ENCODE measurements at places on chromosomes 3 and 15.

DNA sequence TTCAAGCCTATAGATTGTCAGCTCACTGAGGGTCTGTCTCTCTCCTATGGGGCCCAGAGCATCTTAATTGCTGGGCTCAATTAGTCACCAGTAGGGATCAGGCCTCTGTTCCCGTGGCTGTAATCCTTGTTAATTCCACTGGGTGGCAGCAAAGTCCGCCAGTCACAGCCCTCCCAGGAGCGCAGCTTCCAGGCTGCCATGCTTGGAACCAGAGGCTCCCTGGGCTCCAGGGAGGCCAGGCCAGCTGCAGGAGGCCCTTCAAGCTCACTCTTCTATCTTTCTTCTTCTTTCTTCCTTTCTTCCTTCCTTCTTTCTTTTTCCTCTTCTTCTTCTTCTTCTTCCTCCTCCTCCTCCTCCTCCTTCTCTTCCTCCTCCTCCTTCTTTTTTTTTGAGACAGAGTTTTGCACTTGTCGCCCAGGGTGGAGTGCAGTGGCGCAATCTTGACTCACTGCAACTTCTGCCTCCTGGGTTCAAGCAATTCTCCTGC lies 14.4 kb downstream of the RNU5B-1 start:
- DNase-seq: peak; percentile 92

DNA sequence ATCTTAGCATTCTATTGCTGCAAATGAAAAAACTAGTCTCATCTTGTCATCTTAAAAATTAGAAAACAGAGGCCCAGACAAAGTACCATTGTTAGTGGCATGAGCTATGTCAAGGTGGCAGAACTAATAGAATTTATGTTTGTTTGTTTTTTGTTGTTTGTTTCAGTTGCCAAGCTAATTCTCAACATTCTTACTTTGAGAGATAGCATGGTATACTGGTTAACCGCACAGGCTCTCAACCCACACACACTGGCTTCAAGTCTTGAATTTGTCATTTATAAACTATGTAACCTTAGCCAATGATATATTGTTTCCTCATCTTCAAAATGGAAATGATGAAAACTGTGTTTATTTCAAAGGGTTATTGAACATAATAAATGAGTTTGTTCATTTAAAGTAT lies 367.6 kb upstream of the PLSCR5 start:
- peak; percentile 64 for DNase-seq

DNA sequence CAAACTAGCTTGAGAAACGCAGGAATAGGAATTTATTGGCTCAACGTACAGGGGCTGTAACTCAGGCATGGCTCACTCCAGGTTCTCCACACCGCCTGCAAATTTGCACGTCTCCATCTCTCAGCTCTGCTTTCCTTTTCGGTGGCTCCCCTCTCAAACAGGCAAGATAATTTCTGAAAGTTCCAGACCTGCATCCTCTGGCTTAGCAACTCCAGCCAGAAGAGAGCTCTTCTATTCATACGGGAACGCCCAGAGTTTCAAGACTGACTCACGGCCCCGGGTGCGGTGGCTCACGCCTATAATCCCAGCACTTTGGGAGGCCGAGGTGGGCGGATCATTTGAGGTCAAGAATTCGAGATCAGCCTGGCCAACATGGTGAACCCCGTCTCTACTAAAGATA lies 139.7 kb upstream of the BNIP2 start:
- DNase-seq: no peak

DNA sequence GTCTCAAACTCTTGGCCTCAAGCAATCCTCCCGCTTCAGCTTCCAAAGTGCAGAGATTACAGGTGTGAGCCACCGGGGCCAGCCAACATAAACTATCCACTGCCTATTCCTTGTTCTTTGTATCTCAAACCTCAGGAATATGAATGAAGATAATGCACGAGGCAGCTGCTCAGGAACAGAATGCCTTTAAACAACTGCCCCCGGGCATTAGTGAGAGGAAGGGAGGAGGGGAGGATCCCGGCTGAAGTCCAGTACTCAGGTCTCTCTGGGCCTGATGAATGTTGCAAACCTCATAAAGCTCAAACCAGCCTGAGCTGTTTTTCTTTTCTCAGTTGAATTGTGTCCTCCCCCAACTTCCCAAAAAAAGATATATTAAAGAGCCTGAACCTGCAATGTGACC lies 26.9 kb upstream of the MTMR14 start:
- no peak for DNase-seq

- DNase-seq: no peak
These were observed 4.4 kb downstream of the NAALADL2 start for GRCh38 chr3:174863488-174863887.

- no peak for DNase-seq
These were observed 56.0 kb downstream of the KLF13 start for GRCh38 chr15:31382713-31383045.

GRCh38 chr15:36608180-36608579 lies 28.8 kb downstream of the CDIN1 start:
- no peak for DNase-seq

DNA sequence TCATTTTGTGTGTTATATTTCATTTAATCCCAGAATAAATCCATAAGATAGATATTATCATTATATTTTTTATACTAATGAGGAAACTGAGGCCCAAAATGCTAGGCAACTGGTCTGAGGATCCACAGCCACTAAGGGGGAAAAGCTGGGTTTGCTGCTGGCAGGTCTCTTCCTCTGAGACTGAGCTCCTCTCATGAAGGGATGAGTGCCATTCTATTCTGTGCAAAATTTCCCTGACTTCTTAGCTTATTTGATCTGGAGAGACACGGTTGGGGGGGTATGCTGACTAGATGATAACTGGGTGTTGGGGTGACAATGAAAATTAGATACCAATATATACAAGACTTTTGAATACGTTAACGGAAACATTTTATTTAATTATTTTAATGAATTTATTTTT lies 1.9 kb downstream of the GCSAM start:
- DNase-seq: no peak

DNA sequence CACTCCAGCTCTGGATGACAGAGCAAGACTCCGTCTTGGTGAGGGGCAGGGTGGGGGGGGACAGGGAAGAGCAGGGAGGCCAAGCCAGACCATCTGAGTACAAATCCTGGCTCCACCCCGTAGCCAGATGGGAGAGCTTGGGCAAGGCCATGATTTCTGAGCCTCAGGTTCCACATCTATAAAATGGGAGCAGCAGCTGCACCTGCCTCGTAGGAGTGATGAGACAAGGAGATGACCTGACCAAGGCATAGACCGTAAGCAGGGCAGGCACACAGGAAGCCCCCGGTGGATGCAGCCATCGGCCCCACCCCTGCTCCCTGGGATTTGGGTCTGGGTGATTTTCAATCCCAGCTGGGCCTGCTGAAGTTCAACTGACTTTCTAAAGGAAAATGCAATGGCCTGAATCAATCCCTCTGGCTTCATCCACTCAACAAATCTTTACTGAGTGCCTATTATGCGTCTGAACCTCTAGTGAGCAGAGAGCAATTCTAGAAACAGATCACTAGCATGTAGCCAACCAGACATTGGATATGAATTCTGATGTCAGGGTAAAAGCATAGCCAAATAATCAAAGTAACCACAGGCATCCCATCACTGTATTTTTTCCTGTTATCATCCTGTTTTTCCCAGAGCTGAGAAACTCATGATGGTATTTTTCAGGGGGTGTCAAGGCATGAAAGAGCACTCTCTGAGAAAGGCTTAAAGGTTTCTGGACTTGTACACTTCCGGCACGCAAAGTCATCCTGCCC lies 141.2 kb downstream of the NUP210 start:
- no peak for DNase-seq

GRCh38 chr15:95620934-95621579 lies 709.4 kb upstream of the NR2F2 start:
- DNase-seq: no peak

- no peak for DNase-seq
These were observed 10.6 kb downstream of the TRH start for GRCh38 chr3:129985113-129985512.

DNA sequence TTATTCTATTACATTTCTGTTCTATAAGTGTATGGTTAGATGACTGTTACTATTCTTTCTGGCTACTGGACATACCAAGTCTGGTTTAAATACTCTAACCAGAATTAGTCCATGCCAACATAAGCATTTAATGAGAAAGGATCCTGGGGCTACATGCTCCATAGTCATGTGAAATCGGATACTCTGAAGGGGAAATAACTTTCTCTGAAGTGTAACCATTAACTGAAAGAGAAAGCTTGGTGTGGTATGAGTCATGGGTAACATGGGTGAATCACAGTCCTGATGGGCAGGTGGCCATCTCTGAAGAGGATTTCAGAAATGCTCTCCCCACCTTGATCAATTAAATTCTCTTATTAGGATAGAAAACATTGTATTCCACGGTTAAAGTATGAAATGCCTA lies 69.4 kb downstream of the FHIT start:
- no peak for DNase-seq

DNA sequence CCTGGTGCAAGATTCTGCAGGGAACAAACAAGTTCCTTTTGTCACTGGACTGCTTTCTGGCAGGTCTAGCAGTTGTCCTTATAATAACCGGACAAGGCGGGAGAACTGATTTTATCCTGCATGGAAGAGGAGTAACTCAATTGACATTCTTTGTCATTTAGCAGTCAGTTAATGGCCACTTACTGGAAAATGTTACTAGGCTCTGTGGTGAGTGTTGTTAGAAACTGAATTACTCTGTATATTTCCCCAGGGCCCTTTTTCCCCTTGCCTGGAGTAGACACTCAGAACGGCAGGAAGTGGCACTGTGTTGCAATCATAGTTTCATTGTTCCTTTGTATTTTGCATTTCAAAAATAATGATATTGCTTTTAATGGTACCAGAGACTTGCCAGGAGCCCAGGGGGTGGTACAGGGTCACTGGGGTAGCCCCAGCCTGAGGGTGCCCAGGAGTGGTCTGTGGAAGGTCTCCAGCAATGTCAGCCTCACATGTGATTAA lies 318.6 kb upstream of the LRRFIP2 start:
- DNase-seq: peak; percentile 82

GRCh38 chr3:51974277-51974962 lies 444 bp upstream of the ABHD14A start:
- no peak for DNase-seq

DNA sequence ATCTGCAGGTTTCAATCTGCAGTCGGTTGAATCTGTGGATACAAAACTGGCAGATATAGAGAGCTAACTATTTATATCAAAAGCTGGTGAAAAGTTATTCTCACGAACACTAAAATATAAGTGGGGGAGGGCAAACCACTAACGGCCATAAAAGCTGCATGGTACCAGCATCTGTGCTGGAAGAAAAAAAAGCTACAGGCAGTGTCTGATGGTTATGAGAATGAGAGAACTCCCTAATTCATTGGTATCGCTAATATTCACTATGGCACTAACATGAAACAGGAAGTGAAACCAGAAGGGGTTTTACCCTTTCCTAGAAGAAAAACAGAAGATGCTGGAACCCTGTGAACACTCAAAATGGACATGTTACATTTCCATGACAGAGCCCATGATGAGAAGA lies 15.9 kb downstream of the CEP70 start:
- no peak for DNase-seq

- DNase-seq: peak; percentile 55
These were observed 69.0 kb downstream of the TIGIT start for GRCh38 chr3:114362815-114363214.

GRCh38 chr3:138354376-138354775 lies 6.0 kb downstream of the MRAS start:
- DNase-seq: no peak

DNA sequence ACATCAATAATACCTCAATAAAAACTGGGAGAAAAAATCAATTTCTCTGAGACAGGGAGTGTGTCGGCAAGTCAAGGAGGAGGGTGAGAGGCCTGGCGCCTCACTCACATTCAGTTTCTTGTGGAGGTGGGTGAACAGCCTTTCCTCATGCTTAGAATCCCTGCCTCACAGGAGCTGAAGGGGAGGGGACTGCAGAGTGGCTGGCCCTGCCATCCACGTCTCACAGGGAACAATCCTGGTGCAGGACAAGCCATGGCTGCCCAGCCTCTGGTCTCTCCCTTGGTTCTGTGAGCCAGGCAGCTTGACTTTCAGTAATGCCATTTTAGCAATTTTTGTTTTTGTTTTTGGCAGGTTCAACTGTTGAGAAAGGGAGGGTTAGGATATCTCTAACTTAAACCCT lies 126.5 kb upstream of the HACD2 start:
- no peak for DNase-seq

GRCh38 chr3:33790091-33790490 lies 8.3 kb upstream of the PDCD6IP start:
- DNase-seq: no peak

DNA sequence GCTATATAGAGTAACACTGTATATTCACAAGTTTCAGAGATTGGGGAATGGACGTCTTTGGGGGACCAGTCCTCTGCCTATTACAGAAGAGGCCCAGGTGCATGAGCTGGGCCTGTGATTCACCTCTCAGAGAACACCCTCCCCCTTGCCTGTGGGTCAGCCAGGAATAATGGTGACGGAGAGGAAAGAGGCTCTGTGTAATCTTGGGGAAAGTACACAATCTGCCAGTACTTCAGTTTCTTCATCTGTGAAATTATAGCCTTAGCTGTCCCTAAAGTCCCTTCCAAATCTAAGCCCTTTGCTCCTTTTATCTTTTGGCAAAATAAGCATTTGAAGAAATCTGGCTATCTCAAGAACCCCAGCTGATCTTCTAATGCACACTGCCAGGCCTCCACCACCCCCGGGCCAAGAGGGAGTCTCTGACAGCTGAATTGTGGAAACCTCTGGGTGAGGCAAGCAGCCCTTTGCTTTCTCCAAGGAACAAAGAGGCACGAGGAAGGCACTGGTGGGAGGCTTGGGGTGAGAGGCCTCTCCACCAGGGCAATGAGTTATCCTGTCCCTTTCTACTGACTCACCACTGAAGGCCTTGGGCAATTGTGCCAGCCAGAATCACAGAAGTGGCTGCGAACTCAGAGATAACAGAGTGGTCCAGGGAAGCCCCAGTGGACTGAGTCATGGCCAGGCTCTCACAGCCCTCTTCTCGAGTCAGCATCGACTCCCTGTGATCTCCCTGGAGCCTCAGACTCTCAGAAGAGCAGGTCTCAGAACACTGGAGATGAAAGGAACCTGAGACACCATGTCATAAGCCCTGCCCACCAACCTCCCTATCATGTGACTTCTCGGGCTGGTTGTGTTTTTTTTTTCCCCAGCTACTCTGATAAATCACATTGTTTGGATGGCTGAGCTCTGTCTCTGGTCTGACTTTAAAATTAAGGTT lies 31.8 kb downstream of the CCNL1 start:
- DNase-seq: peak; percentile 65

DNA sequence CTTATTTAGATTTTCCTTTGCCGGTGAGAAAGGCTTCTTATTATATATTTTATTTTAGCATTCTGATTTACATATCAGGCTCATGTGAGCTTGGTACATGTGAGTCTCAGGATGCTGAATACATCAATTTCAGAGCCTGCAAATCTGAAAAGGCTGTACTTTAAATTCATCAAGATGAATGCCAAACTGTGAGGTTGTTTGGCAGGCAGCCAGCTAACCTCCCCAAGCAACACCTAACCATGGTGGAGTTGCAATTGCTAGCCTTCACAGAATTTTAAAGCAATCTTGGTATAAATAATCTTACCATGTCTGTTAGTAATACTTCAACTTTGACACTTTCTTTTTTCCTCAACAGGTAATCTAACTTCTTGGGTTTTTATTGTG lies 252.5 kb downstream of the CDIN1 start:
- DNase-seq: no peak

- DNase-seq: no peak
These were observed 753 bp downstream of the INAFM2 start for GRCh38 chr15:40323953-40324937.

Data from AG08395 (cell line).